ENCODE measurements at places on chromosomes 12 and 14.

DNA sequence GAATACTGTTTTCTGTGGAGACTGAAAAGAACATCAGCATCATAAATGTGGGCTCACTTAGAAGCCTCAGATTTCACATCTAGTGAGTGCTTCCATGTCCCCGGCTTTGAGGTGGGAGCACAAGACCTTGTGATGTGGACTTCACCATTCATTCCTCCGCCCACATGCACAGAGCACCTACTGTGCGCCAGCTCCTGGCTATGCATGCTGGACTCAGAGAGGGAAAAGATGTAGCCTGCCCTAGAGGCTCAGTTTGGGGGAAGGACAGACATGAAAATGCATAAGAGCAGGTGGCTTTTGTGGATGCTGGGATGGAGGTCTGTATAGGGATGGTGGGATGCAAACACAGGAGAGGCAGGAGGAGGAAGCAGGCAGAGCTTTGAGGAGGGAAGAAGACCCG is 65.0 kb downstream of the SERPINA3 start:
- no peak for DNase-seq

GRCh38 chr14:73402579-73402978 is 55.8 kb downstream of the NUMB start:
- no peak for DNase-seq

DNA sequence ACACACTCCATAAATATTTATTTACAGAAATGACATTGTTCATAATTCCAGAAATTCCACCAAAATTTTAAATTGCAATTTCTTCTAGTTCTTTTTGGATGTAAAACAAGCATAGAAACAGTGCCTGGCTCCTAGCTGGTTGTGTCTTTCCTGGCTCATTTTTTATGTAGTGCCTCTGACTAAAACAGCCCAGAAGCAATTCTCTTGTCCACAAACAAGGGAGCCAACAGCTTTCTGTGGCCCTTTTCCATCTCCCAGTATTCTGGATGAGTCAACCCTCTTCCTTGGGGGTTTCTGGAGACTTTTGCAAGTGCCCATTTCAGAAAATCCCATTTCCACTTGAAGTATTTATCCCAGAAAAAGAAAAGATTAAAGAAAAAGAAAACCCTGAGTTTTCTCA is 141.4 kb downstream of the PHLDA1 start:
- no peak for DNase-seq

DNA sequence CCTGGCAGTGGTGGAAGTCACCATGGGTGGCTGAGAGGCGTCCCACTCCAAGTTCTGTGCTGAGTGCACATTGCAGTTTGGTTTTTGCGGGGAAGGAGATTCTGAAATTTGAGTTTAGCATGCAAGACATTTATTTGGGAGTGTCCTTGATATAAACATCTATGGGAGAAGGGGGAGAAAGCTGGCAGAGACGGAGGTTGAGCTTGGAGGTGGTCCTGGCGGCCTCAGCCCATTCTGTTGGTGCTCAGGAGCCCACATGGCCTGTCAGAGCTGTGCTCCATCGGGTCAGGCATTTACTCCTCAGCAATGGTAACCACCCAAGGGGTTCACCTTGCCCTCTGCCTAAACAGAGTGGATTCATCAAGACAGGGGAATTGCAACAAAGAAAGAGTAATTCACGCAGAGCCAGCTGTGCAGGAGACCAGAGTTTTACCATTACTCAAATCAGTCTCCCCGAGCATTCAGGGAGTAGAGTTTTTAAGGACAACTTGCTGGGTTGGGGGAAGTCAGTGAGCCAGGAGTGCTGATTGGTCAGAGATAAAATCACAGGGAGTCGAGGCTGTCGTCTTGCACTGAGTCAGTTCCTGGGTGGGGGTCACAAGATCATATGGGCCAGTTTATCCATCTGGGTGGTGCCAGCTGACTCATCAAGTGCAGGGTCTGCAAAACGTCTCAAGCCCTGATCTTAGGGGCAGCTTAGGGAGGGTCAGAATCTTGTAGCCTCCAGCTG is 323.3 kb upstream of the TMEM132C start:
- DNase-seq, result no peak

DNA sequence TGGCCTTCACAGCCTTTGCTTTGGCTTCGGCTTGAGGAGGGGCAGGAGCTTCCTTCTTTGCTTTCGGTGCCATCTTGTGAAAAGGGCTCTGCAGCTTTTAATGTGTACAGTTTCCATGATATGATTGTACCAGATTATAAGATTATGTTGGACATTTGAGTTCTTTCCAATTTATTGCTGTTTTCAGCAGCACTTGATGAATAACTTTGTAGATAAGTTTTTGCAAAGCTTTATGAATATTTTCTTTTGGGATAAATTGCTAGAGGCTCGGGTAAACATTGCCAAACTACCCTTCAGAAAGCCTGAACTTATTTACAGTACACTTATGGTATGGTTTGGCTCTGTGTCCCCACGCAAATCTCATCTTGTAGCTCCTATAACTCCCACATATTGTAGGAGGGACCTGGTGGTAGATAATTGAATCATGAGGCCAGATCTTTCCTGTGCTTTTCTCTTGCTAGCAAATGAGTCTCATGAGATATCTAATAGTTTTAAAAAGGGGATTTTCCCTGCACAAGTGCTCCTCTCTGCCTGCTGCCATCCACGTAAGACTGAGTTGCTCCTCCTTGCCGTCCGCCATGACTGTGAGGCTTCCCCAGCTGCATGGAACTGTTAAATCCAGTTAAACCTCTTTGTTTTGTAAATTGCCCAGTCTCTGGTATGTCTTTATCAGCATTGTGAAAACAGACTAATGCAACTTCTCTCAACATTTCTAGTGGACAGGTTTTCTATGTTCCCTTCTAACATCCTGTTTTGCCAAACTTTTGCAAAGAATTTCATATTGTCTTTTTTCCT is 70.4 kb downstream of the RCOR1 start:
- no peak for DNase-seq

DNA sequence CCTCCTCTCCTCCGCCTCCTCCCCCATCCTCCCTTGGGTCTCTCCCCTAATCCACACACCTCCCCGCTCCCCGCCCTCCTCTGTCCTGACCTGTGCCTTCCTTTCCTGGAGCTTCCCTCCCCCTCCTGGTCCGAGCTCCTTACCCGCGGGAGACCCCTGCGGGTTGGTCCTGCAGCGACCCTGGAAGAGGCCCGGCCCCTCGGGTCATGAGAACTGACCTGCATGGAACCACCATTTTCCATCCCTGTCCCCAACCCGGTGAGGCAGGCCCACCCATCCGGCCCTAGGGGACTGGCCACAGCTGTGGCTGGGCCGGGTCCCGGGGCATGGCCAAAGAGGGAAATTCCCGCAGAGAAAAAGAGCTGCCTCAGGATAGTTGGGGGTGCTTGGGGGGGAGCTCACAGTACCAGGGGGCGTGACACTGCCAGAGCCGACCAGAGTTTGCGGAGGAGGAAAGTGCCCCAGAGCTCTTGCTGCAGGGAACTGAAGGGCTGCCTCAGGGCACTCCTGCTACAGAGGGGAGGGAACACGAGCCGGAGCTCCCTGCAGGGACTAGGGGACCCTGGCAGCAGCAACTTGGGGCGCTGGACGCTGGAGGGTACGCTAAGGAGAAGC is 613 bp downstream of the ARHGEF40 start:
- DNase-seq, result peak; percentile 89

GRCh38 chr12:114848666-114849065 is 164.7 kb upstream of the TBX3 start:
- DNase-seq, result no peak

- no peak for DNase-seq
Observed at GRCh38 chr14:34262127-34262910, 199.7 kb downstream of the SPTSSA start.

- peak; percentile 81 for DNase-seq
Observed at GRCh38 chr12:54047160-54047963, 6.3 kb upstream of the HOXC4 start.

DNA sequence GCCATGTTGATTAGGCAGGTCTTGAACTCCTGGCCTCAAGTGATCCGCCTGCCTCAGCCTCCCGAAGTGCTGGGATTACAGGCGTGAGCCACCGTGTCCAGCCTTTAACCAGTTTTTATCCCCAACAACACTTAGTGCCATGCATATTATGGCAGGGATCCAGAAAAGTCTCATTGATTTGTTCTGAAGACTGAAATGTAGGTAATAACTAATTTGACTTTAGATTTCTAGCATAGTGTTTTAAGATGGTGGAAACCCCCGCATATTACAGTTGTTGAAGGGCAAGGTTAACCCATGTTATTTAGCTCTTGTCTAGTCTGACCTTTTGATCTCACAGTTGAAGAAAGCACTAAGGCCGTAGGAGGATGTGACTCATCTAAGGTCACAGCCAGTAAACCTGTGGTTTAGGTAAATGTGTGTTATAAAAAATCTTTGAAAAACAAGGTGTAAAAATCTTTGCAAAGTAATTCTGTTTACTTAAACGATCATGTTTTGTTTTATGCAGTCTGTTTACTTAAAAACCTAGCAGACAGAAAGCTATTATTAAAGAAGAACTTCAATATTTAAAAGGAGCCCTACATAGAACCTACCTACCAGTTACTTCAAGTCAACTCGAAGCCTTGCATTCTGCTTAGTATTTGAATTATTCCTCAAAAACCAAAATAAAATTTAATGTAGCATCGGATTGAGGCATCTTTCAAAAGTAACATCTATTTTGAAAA is 24.8 kb downstream of the BICDL1 start:
- DNase-seq, result no peak

DNA sequence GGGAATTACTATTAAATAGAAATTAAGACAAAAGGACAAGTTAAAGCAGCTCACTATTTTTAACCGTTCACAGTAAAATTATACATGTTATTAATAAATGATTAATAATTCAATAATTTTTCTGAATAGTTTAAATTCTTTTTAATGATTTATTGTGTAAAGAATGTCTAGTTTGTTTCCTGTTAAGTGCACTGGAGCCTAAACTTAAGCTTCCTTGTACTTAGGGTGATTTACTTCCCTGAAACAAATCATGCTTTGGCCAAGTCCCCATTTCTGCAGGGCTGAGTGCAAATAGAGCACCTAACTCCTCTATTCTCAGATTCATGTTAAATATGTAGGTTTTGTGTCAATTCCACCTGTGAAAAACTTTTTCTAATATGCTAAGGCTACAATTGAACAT is 188.9 kb upstream of the PDZRN4 start:
- no peak for DNase-seq

GRCh38 chr12:107238296-107238695 is 144.9 kb upstream of the CRY1 start:
- DNase-seq, result no peak

Data from right kidney (tissue), 9 donors.